Stimulated activated CD8-positive, alpha-beta memory T cell treated with anti-CD3 and anti-CD28 coated beads, Interleukin-4, amount 100 ng/mL, for 24 hours (primary cell): ENCODE measurements at places on chromosomes 5 and 9.

DNA sequence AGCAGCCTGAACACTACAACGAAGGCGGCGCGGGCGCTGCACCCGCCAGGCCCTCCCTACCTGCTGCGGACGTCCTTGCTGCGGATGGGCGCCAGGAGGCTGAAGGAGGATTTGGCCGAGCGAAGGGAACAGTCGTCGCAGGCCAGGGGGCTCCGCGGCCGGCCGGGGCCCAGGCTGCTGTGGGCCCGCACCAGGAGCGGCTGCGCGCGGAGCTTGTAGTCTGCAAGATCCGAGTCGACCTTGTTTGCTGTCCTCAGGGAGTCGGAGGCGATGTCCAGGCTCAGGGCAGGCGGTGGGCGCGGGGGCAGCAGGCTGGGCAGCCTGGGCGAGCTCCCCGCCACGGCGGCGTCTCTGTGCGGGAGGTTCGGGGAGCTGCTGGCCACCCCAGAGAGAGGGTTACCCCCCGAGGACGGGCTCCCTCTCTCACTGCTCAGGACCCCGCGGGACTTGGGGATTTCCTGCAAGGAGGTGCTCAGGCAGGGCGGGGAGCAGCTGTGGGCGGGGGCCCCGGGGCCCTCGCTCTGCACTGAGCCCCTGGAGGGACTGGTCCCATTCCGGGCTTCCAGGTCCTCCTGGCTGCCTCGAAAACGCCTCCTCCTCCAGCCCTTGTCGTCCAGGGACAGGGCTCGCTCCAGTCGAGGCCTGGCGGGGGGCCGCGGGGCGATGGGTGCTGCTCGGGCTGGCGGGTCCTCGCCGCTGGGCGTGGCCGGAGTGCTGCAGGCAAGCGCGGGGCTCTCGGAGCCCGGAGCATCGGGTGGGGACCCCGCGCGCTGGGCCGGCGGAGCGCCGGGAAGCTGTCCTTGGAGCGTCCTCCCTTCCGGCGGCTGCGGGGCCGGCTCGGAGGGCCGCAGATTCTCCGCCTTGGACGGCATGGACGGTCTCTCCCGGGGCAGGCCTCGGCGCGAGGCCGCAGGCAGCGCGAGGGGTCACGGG is 831 bp downstream of the INPP5E start:
- peak; percentile 38 for DNase-seq

GRCh38 chr5:169945831-169946261 is 34.4 kb downstream of the INSYN2B start:
- no peak for DNase-seq

GRCh38 chr5:96597438-96598020 is 64.6 kb upstream of the CAST start:
- DNase-seq = no peak

- no peak for DNase-seq
Measured at GRCh38 chr5:160375701-160376100, 5.3 kb upstream of the C1QTNF2 start.

GRCh38 chr5:150642567-150642927 is 2.1 kb downstream of the SYNPO start:
- no peak for DNase-seq

DNA sequence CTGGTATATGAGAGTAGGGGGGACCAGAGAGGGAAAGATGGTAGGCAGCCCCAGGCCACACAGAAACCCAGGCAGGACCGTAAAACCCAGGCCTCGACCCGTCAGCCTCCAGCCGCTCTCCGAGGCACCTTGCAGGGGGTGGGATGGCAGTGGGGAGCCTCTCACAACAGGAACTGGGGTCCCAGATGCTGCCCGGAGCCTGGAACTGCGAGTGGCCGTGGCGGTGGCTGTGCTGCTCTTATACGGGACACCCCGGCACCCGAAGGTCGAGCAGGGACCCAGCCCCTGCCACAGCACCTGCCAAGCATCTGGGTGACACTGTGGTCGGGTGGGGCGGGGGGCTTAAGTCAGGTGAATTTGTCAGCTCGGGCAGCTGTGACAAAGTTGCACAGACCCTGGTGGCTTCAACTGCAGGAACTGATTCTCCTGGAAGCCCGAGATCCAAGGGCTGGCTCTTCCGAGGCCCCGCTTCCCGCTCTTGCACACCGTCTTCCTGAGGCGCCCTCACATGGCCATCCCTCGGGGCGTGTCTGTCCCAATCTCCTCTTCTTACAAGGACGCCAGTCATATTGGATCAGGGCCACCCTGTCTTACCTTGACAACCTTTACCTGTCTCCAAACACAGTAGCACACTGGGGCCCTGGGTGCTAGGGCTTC is 47.6 kb upstream of the EGFL7 start:
- no peak for DNase-seq

GRCh38 chr9:112809351-112809848 is 58.8 kb downstream of the SNX30 start:
- no peak for DNase-seq

DNA sequence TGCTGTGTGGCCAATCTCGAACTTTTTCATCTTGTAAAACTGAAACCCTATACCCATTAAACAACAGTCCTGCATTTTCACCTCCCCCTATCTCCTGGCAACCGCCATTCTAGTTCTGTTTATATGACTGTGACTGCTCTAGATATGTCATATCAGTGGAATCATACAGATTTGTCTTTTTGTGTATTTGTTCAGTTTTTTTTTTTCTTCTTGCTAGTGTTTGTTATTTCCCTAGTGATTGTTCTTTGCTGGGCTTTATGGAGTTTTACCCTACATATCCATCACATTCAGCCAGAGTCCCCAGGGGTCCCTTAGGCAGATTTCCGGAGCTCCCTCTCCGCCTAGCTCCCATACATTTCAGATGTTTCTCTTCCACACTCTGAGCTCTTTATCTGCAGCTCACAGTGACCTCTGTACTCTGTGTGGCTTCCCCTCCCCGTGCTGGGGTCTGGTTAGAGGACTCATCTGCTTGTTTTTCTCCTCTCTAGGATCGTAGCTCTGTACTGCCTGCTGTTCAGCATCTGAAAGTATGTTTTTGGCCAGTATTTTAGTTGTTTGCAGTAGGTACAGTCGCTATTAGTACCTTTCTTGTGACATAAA is 25.1 kb upstream of the CARTPT start:
- no peak for DNase-seq

- DNase-seq = no peak
Measured at GRCh38 chr5:145520335-145520734, 314.8 kb downstream of the PRELID2 start.

DNA sequence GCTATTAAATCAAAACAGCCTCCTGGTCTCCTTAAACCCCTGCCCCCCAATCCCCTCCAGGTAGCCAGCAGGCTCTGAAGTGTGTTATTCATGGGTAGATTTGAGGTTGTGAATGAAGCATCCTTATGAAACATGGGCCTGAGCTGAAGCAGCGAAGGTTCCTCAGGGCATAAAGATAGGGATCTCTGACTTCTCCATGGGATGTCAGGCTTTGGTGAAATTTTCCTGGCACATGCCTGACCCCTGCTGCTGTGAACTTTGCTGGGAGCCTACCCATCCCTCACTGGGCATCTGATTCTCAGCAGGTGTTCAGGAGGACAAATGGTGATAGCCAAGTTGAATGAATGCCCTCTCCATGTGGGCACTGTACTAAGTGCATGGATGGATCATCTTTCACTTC is 250.3 kb downstream of the ASTN2 start:
- no peak for DNase-seq

GRCh38 chr5:175895686-175896102 is 24.3 kb downstream of the CPLX2 start:
- DNase-seq = no peak
